ENCODE measurements at places on chromosomes 4 and X.

- DNase-seq = no peak
Measured at GRCh38 chr4:37812713-37813112, 13.8 kb upstream of the PGM2 start.

- no peak for DNase-seq
Measured at GRCh38 chr4:3760841-3761240, 5.3 kb upstream of the ADRA2C start.

DNA sequence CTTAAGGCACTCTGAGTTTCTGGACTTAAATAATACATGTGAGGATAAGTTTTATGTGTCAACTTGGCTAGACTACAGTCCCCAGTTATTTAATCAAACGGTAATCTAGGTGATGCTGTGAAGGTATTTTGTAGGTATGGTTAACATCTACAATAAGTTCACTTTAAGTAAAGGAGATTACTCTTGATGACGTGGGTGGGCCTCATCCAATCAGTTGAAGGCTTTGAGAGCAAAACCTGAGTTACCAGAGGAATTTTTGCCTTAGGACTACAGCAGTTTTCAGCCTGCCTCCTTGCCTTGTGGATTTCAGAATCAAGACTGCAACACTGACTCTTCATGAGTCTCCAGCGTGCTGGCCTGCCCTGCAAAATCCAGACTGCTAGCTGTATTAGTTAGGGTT lies 59.8 kb upstream of the HS6ST2 start:
- DNase-seq = no peak

DNA sequence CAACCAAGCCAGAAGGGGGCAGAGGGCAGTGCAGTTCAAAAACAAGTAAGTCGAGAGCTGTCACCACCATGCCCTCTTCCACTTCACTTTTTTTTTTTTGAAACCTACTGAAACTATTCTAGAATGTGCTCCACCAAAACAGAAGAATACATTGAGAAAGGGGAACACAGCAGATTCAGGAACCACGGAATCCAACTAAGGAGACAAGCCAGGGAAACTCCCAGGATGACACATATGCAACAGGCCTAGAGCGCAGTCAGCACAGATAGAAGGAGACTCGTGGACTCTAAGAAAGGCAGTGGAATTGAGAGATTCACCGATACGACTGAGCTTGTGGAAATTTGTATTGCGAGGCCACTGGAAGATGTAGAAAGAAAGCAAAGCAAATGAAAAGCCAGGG lies 66.1 kb downstream of the PHKA2 start:
- no peak for DNase-seq

DNA sequence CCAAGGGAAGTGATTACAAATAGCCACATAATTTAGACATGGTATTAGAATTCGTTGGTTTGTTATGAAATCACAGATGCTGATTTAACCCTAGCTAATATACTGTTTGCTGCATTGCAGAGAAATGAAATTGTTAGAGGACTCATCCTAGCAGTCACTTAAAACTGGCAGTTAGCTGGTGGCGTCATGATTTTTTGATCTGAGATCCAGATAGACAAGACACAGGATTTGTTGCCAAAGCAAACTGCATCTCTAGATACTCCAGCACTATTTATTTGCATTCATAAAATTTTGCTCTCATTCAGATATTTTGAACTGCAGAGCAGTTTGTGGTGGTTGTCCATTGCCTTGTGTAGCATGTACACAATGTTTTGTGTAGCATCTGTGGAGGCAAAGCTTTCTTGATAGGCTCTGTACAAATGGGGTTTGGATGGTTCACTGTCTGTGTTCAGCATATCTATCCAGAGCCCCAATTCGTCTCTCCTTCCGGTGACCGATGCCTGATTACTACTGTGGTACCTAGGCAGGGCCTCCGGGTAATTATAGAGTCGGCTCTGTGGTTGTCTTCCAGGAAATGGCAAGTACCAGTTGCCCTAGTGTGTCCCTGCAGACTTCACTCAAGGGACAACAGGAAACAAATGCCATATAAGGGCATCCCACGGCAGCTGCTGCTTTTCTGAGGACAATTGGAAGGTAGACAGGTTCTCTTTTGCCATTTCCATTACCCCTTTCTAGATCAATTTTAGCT lies 30.1 kb upstream of the SPARCL1 start:
- DNase-seq = peak; percentile 49

- no peak for DNase-seq
Measured at GRCh38 chrX:40749681-40750494, 14.5 kb upstream of the MED14 start.

DNA sequence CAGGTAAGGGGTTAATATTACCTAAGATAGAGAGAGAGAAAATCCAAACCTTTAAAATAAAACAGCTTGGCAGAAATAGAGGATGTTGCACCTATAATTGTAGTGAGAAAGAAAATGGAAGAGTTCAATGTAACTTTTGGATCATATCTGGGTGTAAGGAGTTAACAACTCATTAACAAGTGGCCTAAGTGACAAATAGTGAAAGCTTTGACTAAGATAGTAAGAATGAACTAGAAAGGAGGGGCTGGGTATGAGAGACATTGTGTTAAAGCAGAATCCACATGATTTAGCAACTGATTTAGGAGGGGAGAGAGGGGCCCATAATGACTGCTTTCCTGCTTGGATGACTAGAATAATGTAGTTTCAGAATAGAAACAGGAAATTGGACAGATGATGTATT lies 761.0 kb downstream of the IL1RAPL1 start:
- no peak for DNase-seq

DNA sequence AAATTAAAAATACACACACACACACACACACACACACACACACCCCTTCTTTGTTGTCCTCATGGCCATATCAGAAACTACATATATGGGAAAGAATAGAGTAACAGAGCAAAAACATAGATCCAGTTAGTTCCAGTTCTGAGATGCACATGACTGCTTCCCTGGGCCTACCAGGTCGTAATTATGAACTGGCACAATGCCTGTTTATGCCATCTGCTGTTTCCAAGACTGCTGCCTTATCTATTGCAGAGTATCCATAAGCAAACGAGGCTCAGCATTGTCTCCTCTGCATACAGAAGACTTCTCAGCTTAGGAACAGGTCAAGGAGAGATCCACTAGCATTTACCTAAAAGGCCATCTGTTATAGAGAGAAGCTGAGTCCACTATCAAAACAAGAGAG lies 789.0 kb downstream of the TECRL start:
- peak; percentile 96 for DNase-seq

- no peak for DNase-seq
Measured at GRCh38 chr4:10099499-10100325, 16.9 kb downstream of the WDR1 start.

- DNase-seq = no peak
Measured at GRCh38 chr4:163353054-163353453, 9.4 kb downstream of the NPY5R start.

DNA sequence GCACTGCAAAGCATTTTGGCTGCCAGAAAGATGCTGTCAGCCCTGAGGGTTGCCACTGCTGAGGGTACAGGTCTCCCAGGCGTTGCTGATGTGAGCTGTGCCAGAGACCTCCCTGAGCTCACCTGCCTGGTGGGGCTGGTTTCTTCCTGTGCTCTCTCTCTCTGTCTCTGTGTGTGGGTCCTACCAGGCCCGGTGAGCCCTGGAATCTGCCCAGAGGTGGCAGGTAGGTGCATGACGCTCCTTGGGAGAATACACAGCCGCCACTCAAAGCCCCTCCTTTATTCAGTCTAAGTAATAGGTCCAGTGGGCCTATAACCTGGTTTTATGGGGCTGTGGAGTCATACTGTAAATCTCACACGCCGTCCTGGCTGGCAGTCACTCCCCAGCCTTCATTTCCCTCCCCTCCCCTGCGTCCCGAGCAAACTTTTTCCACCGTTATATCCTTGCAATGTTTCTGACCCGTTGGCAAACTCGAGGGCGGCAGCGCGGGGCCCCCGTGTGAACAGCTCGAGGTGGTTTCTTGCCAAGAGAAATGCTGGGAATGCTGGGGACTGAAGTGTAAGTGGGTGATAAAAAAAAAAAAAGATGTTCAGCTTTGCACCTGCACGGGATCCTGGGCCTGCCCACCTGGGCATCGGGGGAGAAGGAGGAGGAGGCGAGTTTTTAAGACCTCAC lies 245.9 kb downstream of the CRLF2 start:
- no peak for DNase-seq

DNA sequence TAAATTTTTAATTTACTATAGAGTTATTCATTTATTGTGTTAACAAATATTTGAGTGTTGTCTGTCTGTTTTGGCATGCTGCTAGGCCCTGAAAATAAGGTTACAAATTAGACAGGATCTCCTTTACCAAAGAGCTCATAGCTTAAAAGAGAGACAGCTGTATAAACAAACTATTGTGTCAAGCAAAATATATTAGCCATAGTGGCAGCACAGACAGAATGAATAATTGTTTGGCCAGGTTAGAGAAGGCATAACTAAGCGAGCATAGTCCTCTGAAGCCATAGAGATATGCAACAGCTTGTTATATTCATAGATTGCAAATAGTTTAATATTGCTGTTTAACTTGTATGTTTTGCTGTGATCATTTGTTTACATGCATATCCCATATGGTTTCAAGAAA lies 66.7 kb upstream of the NDUFC1 start:
- DNase-seq = no peak

DNA sequence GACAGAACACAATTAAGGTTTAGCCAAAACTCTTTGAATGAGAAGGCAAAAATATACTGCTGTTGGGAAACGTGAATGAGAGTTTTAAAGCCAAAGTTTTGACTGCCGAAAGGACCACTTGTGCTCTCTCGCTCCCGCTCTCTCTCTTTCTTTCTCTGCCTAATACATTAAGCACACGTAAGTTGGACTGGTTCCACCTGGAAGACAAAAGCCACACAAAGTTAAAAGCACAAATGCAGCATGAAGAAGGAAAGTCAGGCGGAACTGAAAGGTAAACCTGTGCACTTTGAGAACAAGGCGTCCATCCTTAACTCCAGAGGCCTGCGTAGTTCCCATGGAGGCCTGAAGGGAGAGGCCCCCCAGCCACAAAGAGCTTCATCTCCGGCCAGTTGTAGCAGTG lies 1.9 kb downstream of the DCAF12L2 start:
- DNase-seq = no peak
